ENCODE measurements at places on chromosomes 12 and 14. TPM values are rescaled to one million over a fixed set of nuclear protein-coding genes. Genes with fewer than 3 reads are reported as not detected.
A peak's percentile ranks its signal among the peaks of the same experiment; 100 is the strongest.

The POTEM gene
- total RNA-seq: not detected

The BEGAIN gene
- 7.0 TPM for total RNA-seq

The ITGB7 gene
- total RNA-seq: not detected

The KRT71 gene
- not detected for total RNA-seq

The CLEC1B gene
- not detected for total RNA-seq

GRCh38 chr14:20934148-20934762 is 21.0 kb upstream of the RNASE2 start:
- no peak overlapping the region for H3K4me3 ChIP-seq
- DNase-seq: peak; percentile 62
- H3K36me3 ChIP-seq: no peaks in the 10 kb centered on the region
- peaks cover 10% of the 10 kb centered on the region for H3K4me1 ChIP-seq

- H3K27ac ChIP-seq: no peak overlapping the region
- no peak overlapping the region for H3K4me3 ChIP-seq
These were observed 52.5 kb downstream of the DUSP16 start for GRCh38 chr12:12510141-12510540.

- DNase-seq: no peak
- peaks cover 1% of the 10 kb centered on the region for H3K4me1 ChIP-seq
- H3K27ac ChIP-seq: no peak overlapping the region
- no peaks in the 10 kb centered on the region for H3K36me3 ChIP-seq
- no peak overlapping the region for H3K4me3 ChIP-seq
- H3K27me3 ChIP-seq: no peaks in the 10 kb centered on the region
These were observed 18.2 kb downstream of the BICDL1 start for GRCh38 chr12:120007272-120007671.

GRCh38 chr12:105223884-105224283 is 12.1 kb downstream of the APPL2 start:
- H3K4me1 ChIP-seq: peaks cover 22% of the 10 kb centered on the region
- no peak overlapping the region for H3K27ac ChIP-seq
- H3K4me3 ChIP-seq: no peak overlapping the region
- no peak for DNase-seq
- no peaks in the 10 kb centered on the region for H3K36me3 ChIP-seq
- peaks cover 2% of the 10 kb centered on the region for H3K27me3 ChIP-seq

DNA sequence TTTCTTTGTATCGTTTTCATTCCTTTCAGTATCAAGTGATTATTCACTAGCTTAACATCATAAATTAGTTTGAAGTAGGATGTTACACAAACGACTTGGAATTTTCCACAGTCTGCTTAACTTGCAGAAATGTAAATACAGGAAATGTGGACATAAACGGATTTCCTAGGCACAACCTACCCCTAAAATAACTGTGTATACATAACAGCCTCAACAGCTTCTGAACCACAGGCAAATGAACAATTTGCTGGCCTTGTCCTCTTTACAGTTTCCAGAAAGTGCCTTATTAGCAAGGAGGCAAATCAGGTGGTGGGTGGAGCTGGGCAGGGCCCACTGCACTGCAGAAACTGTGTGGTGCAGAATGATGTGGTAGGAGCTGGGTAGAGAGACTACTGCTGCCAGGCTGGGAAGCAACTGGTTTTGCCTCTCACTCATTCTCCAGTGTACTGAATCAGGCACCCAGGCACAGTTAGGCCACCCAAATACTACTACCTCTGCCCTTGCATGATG is 14.1 kb downstream of the DRAM1 start:
- no peaks in the 10 kb centered on the region for H3K36me3 ChIP-seq
- DNase-seq: no peak
- H3K27me3 ChIP-seq: peaks cover 2% of the 10 kb centered on the region
- no peaks in the 10 kb centered on the region for H3K4me1 ChIP-seq

- H3K27ac ChIP-seq: no peak overlapping the region
- no peak for DNase-seq
- no peaks in the 10 kb centered on the region for H3K36me3 ChIP-seq
- no peaks in the 10 kb centered on the region for H3K27me3 ChIP-seq
These were observed 221.7 kb upstream of the GRIP1 start for GRCh38 chr12:66900616-66901015.

DNA sequence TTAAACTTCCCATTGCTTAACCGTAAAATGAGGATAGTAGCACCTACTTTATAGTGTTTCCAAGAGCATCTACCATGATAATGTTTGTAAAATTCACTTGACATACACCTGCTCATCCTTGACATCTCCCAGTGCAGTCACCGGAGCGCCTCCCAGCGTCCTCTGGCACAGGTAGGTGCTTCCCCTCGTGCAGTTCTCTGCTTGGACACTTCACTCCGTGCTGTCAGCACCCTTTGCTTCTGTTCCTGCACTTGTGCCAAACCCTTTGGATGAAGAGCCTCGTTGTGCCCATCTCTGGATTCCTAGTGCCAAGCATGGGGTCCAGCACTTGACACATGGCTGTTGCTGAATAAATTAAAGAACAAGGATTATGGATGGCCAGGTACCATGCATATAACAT is 28.3 kb downstream of the ETV6 start:
- no peak overlapping the region for H3K4me3 ChIP-seq
- DNase-seq: no peak
- H3K27me3 ChIP-seq: peaks cover 6% of the 10 kb centered on the region
- no peak overlapping the region for H3K27ac ChIP-seq

GRCh38 chr12:18696971-18697602 is 40.7 kb downstream of the PLCZ1 start:
- H3K4me3 ChIP-seq: no peak overlapping the region
- no peaks in the 10 kb centered on the region for H3K27me3 ChIP-seq
- DNase-seq: no peak
- H3K27ac ChIP-seq: no peak overlapping the region
- H3K36me3 ChIP-seq: no peaks in the 10 kb centered on the region

GRCh38 chr12:27975222-27976136 is 2.9 kb upstream of the PTHLH start:
- H3K36me3 ChIP-seq: peaks cover 4% of the 10 kb centered on the region
- H3K27ac ChIP-seq: no peak overlapping the region
- H3K27me3 ChIP-seq: peaks cover 33% of the 10 kb centered on the region
- H3K4me3 ChIP-seq: peak overlapping the region; percentile 88
- peaks cover 8% of the 10 kb centered on the region for H3K4me1 ChIP-seq

GRCh38 chr12:129949651-129950050 is 45.8 kb upstream of the TMEM132D start:
- peaks cover 5% of the 10 kb centered on the region for H3K36me3 ChIP-seq
- no peak overlapping the region for H3K27ac ChIP-seq
- no peaks in the 10 kb centered on the region for H3K4me1 ChIP-seq
- DNase-seq: no peak

DNA sequence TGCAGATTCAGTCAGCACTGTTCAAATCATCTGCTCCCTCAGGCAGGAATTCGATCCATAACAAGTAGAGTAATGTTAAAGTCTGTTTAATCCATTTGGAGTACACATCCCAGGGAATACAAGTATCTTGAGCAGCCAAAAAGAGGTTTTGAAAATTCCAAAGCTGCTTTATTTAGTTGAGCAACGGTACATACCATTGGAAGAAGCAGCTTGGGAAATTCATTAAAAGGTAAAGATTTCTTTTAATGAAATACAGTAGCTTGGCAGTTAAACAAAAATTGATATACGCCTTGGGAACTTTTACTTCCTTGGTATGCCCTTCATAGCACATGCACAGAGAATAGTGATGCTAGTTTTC is 153.8 kb downstream of the LRIG3 start:
- no peaks in the 10 kb centered on the region for H3K27me3 ChIP-seq
- no peaks in the 10 kb centered on the region for H3K36me3 ChIP-seq
- H3K4me1 ChIP-seq: no peaks in the 10 kb centered on the region
- DNase-seq: no peak

- peak overlapping the region; percentile 96 for H3K4me3 ChIP-seq
- peaks cover 65% of the 10 kb centered on the region for H3K4me1 ChIP-seq
- peaks cover 11% of the 10 kb centered on the region for H3K27me3 ChIP-seq
- H3K27ac ChIP-seq: peak overlapping the region; percentile 41
- H3K36me3 ChIP-seq: no peaks in the 10 kb centered on the region
- DNase-seq: no peak
These were observed 3.7 kb downstream of the SUSD6 start for GRCh38 chr14:69615121-69615495.

DNA sequence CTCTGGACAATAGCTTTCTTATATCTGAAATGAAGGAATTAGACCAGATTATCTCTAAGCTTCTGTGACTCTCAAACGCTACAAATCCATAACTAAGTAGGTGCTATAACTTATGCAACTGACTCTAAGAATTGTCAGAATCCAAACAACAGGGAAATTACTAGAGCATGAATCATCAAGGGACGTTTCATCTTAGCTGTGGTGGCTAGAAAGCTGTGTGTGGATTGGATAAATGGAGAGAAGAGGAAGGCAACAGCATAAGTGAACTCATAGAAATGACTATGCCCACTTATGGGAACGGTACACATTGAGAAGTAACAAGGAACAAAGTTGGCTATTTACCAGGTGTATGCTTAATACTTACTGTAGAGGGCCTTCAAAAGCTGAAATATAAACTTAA is 96.0 kb upstream of the NEDD1 start:
- H3K36me3 ChIP-seq: no peaks in the 10 kb centered on the region
- H3K4me3 ChIP-seq: no peak overlapping the region
- H3K4me1 ChIP-seq: no peaks in the 10 kb centered on the region
- no peaks in the 10 kb centered on the region for H3K27me3 ChIP-seq
- DNase-seq: no peak

DNA sequence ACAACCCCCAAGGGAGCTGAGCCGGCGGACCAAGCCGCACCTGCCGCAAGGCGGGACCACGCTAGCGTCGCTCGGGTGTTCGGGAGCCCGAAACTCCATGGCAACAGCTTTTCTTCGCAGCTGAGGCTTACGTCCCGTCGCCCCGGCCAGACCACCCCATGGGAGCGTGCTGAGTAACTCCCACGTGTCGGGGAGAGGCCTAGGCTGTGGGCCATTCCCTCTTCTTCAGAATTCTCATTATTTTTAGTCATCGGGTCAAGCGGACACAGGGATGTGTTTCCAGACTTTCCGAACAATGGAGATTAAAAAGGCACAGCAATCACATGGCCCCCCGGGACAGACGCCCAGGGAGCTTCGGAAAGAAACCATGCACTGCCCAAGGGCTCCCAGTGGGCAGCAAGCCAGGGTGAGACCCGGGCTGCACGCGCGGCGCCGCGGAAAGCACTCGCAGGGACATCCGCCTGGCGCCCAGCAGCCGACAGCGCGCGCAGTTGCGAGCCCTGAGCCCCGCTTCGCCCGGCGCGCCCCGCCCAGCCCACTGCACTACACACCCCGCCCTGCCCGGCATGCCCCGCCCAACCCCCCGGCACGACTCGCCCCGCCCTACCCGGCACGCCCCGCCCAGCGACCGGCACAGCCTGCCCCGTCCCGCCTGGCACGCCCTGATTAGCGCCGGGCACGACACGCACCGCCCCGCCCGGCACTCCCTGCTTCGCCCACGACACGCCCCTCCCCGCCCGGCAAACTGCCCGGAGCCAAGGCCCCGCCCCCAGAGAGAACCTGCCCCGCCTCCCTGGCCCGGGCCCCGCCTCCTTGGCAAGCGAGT is 422 bp upstream of the AK7 start:
- no peaks in the 10 kb centered on the region for H3K4me1 ChIP-seq
- peak overlapping the region; percentile 78 for H3K27ac ChIP-seq
- H3K36me3 ChIP-seq: no peaks in the 10 kb centered on the region

DNA sequence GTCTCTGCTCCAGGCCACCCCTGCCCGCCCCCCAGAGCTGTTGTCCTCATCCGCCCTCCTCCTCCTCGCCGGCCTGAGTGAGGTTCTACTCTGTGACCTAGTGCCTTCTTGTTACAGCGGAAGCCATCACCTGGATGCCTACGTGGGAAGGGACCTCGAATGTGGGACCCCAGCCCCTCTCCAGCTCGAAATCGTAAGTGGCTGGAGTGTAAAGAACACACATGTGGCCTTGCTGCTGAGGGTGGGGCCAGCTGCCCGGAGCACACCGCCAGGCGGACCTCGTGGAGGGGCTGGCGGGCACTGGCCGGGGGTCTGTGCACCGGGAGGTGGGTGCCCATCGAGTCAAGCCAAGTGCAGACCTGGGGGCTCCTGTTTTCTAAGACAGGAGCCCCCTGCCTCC is 19.4 kb downstream of the MEG3 start:
- H3K27me3 ChIP-seq: peaks cover 2% of the 10 kb centered on the region
- no peak overlapping the region for H3K27ac ChIP-seq
- no peak overlapping the region for H3K4me3 ChIP-seq
- DNase-seq: no peak

DNA sequence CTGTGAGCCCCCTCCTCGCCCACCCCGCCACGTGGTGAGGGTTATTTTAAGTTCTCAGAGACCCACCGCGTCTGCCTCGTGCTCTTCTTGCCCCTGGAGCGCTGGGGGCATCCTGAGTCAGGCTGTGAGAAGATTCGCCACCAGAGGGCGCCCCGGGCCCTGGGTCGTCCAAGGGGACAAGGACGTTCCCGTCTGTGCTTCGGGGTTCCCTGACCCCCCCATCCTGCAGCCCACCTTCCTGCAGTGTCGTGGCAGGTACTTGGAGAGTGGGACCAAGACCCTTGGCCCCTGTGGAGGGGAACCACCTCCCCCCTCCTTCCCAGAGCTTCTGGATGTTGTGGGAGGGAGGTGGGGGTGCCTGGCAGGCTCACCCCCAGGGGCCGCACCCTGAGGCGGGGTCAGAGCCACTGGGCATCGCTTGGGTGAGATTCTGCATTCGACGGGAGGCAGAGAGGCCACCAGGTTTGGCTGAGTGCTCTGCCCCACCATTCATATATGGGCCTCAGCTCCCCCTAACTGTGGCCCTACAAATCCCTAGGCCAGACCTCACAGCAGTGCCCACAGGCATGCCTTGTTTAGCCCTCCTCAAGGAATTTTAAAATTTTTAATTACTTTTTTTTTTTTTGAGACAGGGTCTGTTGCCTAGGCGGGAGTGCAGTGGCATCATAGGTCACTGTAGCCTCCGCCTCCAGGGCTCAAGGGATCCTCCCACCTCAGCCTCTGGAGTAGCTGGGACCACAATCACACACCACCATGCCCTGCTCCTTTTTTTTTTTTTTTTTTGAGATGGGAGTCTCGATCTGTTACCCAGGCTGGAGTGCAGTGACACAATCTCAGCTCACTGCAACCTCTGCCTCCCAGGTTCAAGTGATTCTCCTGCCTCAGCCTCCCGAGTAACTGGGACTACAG is 17.0 kb downstream of the RHOF start:
- H3K27ac ChIP-seq: no peak overlapping the region
- peak; percentile 86 for DNase-seq
- H3K27me3 ChIP-seq: peaks cover 5% of the 10 kb centered on the region

- no peak overlapping the region for H3K4me3 ChIP-seq
- peaks cover 11% of the 10 kb centered on the region for H3K4me1 ChIP-seq
- no peaks in the 10 kb centered on the region for H3K36me3 ChIP-seq
- H3K27me3 ChIP-seq: no peaks in the 10 kb centered on the region
These were observed 35.7 kb downstream of the STK38L start for GRCh38 chr12:27279826-27280225.

DNA sequence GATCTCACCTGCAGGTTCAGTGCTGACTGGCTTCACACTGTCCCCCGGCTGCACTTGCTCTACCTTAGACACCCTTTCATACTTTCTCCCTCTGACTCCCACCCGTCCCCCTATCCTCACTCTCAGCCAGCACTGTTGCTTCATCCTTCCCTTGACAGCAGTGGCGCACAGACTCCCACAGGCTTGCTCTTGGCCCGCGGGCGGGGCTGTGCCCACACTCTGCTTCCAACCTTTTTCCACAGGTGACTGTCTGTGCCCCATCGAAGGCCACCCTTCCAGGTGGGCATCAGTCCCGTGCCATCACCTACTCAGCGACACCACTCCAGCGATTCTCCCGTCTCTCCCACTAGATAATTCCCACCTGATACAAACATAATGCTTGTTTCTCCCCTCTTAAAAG is 1.0 kb upstream of the RPS6KL1 start:
- peak overlapping the region; percentile 10 for H3K4me3 ChIP-seq
- peaks cover 7% of the 10 kb centered on the region for H3K36me3 ChIP-seq
- peaks cover 19% of the 10 kb centered on the region for H3K4me1 ChIP-seq
